T1000 (cell line): ENCODE measurements at places on chromosomes 6 and 20.

DNA sequence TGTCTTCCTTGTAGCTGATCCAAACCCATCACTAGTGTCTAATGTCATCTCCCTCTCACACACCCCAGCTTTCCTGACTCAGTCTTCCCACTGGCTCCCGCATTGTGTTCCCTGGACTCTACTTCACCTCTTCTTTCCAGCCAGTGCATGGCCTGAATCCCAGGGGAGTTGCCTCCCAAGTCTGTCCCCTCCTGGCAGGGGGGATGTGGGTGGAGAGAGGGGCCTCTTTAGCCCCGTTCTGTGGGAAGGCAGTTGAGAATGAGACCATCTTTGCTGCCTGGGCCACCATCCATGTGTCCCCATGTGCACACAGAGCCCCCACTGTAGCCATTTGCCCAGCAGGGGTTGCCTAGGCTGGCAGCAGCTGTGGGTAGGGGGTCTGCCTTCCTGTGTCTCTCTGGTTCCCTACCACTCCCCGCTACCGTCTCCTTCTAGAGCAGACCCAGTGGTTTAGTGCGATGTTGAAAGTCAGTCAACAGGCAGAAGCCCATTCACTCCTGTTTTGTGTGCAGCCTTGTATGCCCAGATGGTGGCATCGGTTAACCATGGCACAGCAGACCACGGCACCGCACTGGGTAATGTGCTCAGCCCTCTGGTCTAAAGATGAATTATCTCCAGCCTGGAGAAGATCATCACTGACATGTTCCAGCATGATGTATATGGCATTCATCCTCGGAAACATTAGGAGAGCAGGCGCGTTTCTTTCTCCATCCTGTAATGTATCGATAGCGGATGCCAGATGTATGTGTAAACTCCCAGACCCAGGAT is 178.8 kb upstream of the SNX9 start:
- DNase-seq: no peak

GRCh38 chr20:3296261-3297078 is 57.5 kb upstream of the SLC4A11 start:
- DNase-seq: no peak

DNA sequence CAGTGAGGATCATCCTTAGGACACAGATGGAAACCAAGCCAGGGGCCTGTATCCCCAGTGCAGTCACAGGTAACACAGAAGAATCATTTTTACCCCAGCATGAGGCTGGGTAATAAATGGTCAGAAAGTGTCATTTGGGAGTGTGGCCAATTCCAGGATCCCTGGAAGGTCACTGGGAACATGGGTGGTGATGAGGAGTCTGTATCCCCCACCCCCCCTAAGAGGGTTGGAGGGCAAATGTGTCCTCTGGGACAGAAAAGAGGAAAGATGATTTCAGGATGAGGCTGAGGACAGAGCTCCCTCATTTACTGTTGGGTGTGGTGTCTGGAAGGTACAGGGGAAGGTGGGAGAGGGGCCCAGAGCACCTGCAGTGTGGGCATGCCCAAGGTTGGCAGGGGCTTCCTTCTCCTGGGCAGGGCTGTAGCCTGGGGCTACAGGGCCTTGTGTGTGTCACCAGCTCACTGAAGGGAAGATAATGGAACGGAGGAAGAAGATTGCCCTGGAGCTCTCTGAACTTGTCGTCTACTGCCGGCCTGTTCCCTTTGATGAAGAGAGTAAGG is 34.5 kb downstream of the PLCG1 start:
- no peak for DNase-seq

GRCh38 chr6:95248499-95248898 is 328.8 kb upstream of the MANEA start:
- no peak for DNase-seq

DNA sequence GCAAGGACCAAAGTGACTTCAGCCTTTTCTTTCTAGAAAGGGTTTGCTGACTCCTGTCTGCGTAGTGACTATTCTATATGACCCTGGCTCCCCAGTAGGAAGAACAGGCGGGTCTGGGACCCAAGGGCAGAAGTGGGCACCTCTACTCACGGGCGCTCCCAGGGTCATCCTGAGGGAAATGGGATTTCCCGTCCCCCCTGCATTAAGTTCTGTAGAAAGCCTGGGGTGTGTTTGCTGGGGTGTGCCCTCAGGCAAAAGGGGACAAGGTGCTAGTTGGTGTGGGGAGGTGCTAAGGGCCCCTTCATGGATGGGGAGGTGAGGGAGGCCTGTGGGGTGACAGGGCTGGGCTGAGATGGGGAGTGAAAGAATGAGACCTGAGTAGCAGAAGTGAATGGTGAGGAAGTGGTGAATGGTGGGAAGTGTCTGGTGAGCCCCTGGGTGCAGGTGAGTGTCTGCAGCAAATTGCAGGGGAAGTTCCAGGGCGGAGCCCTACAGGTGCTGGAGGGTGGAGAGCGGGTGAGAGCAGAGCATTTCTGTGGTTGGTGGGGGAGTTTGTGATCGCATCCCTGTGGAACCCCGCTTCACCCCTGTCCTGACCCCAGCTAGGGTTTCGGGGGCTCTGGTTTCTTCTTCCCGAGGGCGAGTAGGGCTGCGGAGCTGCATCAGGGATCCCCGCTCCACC is 21.1 kb downstream of the RAET1L start:
- DNase-seq: no peak

DNA sequence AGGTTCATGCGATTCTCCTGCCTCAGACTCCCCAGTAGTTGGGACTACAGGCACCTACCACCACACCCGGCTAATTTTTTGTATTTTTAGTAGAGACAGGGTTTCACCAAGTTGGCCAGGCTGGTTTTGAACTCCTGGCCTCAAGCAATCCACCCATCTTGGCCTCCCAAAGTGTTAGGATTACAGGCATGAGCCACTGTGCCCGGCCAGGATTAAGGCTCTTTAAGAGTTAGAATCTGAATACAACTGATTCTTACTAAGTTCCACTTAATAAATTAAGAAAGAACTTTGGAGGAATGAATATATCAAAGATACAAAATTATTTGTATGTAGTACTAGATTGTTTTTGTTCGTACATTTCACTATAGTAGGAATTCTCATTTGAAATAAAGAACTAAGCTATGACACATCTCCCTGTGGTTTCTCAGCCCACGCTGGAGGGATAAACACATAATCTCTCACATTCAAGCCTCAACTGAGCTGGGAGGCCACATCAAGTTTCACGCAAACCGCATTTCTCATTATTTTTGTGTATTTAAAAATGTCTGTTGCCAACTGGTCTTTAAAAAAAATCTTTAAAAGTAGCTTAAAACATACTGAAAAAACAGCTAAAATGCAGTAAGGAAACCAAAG is 34.2 kb downstream of the DTNBP1 start:
- DNase-seq: no peak

GRCh38 chr6:49698478-49698877 is 14.9 kb downstream of the CRISP2 start:
- no peak for DNase-seq

DNA sequence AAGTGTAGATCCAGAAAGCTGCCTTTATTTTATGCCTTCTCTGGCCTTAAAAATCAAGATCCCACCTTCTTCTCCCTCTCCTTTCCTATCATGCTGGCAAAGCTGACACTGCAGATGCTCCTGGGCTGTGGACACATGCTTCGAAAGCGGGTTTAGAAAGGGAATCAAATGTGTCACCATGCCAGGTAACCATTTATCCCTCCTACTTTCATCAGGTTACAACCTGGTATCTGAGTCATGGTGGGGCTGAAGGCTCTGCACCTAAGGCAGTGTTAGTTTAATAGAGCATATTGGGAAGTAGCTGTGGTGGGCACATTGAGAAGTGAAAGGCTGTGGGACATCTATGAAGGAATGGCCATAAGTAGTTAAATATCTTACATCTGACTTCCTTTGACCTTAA is 69.8 kb downstream of the GJA1 start:
- DNase-seq: no peak

- no peak for DNase-seq
Measured at GRCh38 chr6:63910863-63911551, 275.4 kb downstream of the PHF3 start.

- DNase-seq: peak; percentile 23
Measured at GRCh38 chr6:137737836-137738596, 129.0 kb upstream of the TNFAIP3 start.

DNA sequence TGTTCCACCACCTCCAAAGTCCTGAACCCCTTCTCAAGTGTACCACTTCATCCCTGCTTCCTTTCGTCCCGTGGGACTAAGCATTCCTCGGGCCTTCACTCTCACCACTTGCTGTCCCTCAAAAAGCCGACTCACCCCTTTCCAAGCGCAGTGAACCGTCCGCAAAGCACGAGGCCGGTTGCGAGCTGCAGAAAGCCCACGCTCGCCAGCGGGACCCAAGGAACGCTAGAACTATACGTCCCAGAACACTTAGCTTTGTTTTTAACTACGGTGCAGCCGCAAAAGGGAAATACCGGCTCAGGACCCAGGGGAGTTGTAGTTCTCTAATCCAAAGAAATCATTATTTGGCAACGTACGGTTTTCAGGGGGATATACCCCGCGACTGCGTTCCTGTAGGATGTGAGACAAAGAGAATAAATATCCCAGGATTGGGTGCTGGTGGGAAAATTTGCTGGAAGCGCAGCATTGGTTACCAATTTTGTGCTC is 416 bp upstream of the POLR1H start:
- no peak for DNase-seq

GRCh38 chr6:26232940-26233648 is 131.9 kb upstream of the BTN3A2 start:
- DNase-seq: no peak

DNA sequence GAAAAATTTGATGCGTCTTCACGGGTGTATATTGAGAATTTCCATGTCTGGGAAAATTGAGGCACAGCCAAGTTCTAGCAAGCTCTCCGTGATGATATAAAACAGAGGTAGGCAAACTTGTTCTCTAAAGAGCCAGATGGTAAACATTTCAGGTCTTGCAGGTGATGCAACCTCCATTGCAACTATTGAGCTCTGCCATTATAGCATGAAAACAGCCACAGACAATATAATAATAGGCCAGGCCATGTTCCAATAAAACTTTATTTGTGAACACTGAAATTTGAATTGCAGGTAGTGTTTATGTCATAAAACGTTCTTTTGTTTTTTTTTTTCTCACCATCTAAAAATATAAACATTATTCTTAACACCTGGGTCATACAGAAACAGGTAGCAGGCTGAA is 168.2 kb downstream of the ZNF217 start:
- DNase-seq: no peak

GRCh38 chr6:4774296-4774695 is 1.9 kb upstream of the CDYL start:
- DNase-seq: no peak

DNA sequence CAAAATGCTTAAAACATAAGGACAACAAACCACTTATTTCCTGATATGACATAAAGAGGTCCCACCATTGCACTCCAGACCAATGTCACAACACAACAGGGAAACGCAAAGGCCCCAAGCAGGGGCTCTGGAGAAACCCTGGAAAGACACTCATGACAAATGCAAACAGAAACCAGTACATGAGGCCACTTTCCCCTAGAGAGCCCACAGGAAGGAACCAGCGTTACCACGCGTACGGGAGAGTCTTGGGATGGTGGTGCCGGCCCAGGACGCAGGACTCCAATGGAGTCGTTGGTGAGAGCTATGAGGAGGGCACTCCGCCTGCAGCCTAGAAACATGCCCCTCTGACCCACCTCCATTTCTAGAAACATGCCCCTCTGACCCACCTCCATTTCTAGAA is 20.2 kb downstream of the GMEB2 start:
- DNase-seq: no peak

DNA sequence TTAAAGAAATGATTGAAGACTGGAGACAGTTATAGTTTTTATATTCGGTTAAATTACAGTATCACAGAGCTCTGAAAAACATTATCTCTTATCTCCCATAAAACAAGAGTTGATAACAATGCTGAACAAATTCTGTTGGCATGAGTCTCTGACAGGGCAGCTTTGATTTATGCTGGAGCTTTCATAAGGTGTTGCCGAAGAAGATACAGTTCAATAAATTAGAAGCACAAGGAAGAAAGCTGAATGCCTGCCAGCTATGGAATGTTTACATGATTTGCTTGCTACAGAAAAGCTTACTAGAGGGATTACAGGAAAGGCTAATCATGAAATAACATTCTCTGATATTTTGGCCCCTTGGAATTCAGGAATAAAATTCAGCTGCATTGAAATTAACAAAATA is 431.9 kb upstream of the GJE1 start:
- DNase-seq: no peak

- peak; percentile 31 for DNase-seq
Measured at GRCh38 chr20:48826883-48827771, 672 bp downstream of the PREX1 start.

GRCh38 chr6:35238843-35239289 is 20.7 kb upstream of the ZNF76 start:
- DNase-seq: no peak

DNA sequence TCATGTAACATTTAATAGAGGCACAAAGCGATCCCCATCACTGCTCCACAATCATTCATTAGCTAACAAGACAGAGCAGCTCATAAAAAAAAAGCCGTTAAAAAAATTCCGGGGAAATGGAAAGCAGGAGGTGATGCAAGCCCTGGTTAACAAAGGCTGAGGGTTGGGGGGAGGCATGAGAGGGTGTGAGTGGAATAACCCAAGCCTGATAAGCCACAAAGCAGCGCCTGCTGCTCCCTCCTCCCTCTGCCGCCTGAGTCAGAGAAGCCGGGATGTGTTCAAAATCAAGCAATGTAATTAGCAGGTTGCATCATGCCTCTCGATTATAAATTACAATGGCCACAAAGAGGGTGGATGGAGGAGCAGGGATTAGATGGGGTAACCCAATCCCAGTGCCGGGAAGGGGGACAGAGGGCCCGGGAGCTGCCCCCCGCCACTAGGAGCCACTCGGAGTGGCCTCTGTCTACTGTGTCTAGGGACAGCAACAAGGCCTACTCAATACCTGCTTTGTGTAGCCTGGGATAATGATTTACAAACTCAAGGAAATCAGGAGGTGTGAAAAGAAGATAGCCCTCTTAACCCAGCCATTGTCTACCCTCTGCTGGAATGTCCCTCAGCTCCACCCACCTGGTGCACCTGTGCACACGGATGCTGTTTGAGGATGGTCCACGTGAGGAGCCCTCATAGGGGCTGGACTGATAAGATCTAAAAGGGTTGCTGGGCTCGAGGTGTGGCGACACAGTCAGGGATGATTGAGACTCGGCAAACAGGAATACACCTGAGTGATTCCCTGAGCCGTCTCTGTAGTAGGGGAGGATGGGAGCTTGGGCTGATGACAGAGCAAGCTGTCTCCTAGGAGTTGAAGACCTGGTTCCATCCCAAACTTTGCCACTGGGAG is 156.9 kb downstream of the VEGFA start:
- DNase-seq: peak; percentile 75

- DNase-seq: no peak
Measured at GRCh38 chr6:167122827-167123657, at the start of gene CCR6. TSS of gene CCR6 (plus strand) at chr6:167123096. CDS start at chr6:167136135, 13,039 bp downstream.

- no peak for DNase-seq
Measured at GRCh38 chr20:35012227-35013069, 56.8 kb downstream of the MYH7B start.

- no peak for DNase-seq
Measured at GRCh38 chr6:154471609-154472362, 38.7 kb downstream of the CNKSR3 start.

DNA sequence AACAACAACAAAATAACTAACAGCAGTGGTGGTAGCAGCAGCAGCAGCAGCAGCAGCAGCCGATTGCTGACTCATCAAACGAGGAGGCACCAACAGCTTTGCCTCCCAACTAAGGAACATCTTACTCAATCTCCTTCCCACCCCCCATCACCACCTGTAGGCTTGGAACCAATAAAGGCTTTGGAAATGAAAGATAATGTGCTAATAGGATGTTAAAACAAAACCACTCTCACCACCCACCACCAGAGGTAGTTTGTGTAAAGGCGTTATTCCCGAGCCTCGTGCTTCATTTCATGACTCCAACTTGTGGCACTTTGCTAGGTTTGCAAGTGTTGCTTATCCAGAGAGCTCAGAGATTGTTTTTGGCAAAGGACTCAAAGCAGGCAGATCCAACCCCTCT is 346.5 kb downstream of the CD83 start:
- no peak for DNase-seq
